H4 (cell line): ENCODE measurements at places on chromosomes 7 and 10. TPM values are rescaled to one million over a fixed set of nuclear protein-coding genes. Genes with fewer than 3 reads are reported as not detected.

Gene NCF1
- not detected in 2 replicates for total RNA-seq

GRCh38 chr7:132395361-132395760 is 180.9 kb downstream of the PLXNA4 start:
- DNase-seq, result no peak

Gene SEPTIN7
- total RNA-seq, result 499 and 579 TPM in 2 replicates

DNA sequence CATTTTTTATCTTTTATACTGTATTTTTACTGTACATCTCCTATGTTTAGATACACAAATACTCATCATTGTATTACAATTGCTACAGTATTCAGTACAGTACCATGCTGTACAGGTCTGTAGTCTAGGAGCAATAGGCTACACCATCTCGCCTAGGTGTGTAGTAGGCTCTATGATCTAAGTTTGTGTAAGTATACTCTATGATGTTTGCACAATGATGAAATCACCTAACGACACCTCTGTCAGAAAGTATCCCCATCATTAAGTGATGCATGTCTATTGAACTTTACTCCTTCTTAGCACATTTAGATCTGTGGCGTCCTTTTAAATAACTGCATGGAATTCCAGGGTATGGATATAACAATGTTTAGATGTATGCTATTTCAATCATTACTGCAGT is 112.0 kb downstream of the SNX10 start:
- no peak for DNase-seq

Gene CSTF2T
- 15.9 and 21.5 TPM in 2 replicates for total RNA-seq

Gene ZNF722
- 0.12 TPM in 1 of 2 replicates, not detected in the other for total RNA-seq

- DNase-seq, result no peak
Measured at GRCh38 chr10:130652964-130653578, 516.9 kb downstream of the GLRX3 start.

DNA sequence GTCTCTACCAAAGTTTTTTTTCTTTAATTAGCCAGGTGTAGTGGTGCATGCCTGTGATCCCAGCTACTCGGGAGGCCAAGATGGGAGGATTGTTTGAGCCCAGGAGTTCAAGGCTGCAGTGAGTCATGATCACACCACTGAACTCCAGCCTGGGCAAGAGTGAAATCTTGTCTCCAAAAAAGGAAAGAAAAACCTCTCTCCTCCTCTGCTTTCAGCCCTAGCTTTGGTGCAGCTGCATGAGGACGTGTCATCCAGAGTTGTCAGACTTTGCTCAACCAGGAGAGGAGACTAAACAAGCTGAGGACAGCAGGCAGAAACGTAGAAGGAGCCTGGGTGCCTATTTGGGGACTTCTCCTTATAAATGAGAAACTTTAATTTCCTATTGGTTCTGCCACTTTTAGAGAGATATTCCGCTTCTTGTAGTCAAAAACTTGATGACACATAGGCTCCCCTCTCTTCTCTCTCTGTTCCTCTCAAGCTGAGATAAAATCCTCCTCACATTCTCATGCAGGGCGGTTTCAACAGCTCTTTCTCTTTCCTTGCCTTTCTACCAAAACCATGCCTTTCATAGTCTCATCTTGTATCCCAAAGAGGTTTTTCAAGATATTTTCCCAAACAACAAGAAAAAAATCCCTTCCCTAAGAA is 205.4 kb downstream of the ARHGAP12 start:
- DNase-seq, result no peak

- peak; percentile 83 for DNase-seq
Measured at GRCh38 chr7:101733713-101734475, 83.5 kb upstream of the CUX1 start.

GRCh38 chr7:8147760-8148463 is 114.1 kb downstream of the ICA1 start:
- no peak for DNase-seq

GRCh38 chr10:75978213-75978612 is 546.8 kb downstream of the LRMDA start:
- peak; percentile 36 for DNase-seq

Gene ENO4
- 0.17 and 0.58 TPM in 2 replicates for total RNA-seq

DNA sequence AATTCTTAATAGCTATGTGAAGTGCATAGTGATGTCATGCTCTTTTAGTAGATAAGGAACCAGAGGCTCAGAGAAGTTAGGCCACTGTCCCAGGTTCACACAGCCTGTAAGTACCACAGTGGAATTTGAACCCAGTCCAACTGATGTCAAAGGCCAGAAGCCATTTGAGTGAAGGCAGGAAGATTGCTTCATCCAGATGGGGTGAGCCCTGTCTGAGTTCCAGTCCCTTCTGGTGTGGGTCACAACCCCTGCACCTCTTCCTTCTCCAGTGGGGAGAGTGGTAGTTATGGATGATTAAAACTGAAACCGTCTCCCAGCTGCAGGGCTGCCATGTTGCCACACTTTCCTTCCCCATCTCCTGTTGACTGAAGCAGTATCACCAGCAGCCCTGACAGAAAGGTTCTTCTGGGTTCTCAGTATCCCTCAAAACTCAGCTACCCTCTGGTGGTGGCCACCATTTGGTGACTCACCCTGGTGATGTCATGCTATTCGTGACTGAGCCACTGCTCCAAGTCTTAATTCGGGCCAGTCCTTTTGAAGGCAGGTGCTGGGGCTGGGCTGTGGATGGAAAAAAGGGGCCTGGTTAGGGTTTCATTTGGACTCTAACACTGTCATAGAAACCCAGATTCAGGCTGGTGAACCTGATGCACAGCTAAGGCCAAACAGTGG is 1.5 kb upstream of the C10orf95 start:
- DNase-seq, result peak; percentile 79

DNA sequence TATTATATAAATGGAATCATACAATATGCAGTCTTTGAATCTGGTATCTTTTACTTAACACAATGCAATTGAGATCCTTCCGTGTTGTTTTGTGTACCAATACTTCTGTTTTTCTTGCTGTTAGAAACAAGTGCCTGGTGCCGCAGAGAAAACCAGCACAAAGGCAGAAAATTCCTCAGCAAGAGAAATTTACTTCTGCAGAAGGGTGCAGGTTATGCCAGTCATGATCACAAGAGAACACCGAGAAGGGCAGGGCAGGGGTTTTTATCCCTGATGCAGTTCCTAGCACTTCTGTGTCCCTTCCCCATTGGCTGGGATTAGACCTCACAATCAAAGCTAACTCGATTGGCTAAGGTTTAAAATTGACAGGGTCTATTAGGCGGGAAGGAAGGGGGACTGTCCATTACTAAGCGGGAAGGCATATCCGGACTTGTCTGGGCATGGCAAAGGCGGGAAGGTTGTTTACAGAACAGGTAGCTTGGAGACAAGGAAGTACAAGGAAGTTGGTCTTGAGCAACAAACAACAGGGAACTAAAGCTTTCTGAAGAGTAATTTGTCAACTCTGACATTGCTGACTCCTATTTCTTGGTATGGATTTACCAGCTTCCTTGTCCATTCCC is 2.4 kb upstream of the ZNF33B start:
- DNase-seq, result no peak

GRCh38 chr7:117688126-117688525 is 185.1 kb downstream of the CTTNBP2 start:
- no peak for DNase-seq

DNA sequence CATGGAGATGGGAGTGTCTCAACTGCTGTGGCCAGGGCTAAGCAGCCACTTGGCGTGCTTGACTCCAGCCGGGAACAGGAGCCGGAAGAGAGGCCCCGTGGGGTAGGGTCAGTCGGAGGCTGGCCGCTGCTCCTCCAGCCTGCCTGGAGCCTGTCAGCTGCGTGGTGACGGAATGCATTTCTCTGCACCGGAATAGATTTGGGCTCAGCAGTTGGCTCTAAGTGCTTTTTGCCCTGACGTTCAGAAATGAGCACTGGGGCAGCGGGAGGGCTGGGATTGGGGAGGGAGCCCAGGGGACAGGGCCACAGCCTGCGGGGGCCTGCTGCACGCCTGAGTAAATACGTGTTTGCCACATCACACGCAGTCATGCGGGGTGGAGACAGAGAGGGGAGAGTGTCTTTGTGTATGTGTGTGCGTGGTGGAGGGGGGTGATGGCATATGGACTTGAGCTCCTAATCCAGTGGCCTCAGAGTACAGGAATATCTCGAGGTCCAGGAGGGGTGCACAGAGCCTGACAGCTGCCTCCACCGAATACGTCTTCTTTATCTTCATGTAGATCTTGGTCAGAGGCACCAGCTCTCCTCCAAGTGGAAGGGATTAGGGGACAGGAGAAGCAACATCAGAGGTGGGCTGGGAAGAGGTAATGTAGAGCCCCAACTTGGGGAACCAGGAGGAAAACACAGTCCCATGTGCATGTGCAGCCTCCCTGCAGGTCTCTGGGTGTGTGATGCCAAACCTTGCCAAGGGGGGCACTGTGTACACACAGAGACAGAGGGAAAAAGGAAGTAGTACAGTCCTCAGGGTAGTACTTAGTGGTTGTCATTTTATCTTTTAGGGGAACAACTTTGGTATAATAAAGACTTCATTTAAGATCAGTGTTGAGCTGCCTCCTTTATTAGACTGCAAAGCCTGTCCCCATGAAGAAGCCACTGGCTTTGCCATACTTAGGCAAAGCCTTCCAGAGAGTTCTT is 151.4 kb downstream of the CDH23 start:
- DNase-seq, result no peak

- peak; percentile 34 for DNase-seq
Measured at GRCh38 chr7:127905491-127906330, 125.5 kb downstream of the LRRC4 start.

Gene TAF5
- total RNA-seq, result 6.4 and 6.9 TPM in 2 replicates

GRCh38 chr7:47551668-47552440 is 30.1 kb downstream of the TNS3 start:
- no peak for DNase-seq

DNA sequence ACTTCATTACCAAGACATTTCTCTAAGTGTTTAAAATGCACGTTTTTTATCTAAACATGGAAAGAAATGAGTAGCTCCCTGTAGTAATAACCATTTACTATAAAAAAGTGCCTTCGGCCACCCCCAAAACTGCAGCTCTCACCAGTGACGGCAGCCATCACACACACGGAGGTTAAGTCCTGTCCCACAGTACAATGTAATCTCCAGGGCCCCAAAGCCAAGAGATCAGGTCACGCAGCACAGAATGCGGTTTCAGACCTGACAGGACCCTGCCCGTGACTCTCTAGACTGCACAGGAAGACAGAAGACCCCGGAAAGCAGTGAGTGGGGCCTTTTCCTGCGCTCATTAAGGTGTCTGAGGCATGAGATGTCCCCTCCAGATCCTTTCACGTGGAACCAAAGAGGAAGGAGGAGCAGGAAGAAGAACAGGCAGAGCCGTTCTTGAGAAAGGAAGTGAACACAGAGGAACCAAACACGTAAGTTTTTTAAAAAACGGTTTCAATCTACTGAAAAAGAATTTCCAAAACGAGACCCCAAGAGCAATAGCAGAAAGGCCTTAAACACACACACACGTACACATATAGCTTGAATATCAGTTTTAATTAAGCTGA is 125.7 kb downstream of the ZMYND11 start:
- no peak for DNase-seq

Gene SPDYE9
- total RNA-seq, result not detected in 2 replicates

Gene LIPK
- total RNA-seq, result not detected in 2 replicates

GRCh38 chr7:101693498-101694091 is 64.5 kb upstream of the MYL10 start:
- no peak for DNase-seq
